ENCODE measurements at places on chromosomes 2 and 18. TPM values are rescaled to one million over a fixed set of nuclear protein-coding genes. Genes with fewer than 3 reads are reported as not detected.
A peak's percentile ranks its signal among the peaks of the same experiment; 100 is the strongest.

GRCh38 chr2:2286592-2286991, 44.5 kb downstream of the MYT1L start:
- H3K4me3 ChIP-seq = no peak overlapping the region
- DNase-seq = no peak
- H3K36me3 ChIP-seq = no peaks in the 10 kb centered on the region
- no peaks in the 10 kb centered on the region for H3K4me1 ChIP-seq

DNA sequence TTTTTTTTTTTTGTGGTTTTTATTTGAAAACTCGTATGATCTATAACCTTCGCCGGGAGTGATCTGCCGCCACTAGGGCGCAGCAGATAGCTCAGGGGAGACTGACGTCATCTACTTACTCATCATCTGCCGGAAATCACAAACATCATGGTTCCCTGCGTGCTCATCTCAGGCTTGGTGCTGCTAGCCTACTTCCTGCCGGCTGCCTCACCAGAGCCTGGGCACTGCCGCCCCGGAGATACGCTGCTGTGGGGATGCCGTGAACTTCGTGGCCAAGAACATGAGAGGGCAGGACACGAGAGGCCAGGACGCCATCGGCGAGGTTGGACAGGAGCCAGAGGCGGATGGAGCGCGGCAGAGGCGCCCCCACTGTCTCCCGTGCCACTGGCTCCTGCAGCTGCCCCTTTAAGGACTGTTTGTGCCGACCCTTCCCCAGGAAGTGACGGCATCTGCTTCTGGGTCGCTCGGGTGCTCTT, 68.8 kb downstream of the DOK6 start:
- H3K36me3 ChIP-seq = no peaks in the 10 kb centered on the region
- DNase-seq = no peak
- no peak overlapping the region for H3K4me3 ChIP-seq
- no peaks in the 10 kb centered on the region for H3K4me1 ChIP-seq
- H3K27me3 ChIP-seq = no peaks in the 10 kb centered on the region
- H3K27ac ChIP-seq = no peak overlapping the region

DNAJC5G gene
- not detected for total RNA-seq

STPG4 gene
- 0.72 TPM for total RNA-seq

ANO7 gene
- total RNA-seq = 1.00 TPM

DNA sequence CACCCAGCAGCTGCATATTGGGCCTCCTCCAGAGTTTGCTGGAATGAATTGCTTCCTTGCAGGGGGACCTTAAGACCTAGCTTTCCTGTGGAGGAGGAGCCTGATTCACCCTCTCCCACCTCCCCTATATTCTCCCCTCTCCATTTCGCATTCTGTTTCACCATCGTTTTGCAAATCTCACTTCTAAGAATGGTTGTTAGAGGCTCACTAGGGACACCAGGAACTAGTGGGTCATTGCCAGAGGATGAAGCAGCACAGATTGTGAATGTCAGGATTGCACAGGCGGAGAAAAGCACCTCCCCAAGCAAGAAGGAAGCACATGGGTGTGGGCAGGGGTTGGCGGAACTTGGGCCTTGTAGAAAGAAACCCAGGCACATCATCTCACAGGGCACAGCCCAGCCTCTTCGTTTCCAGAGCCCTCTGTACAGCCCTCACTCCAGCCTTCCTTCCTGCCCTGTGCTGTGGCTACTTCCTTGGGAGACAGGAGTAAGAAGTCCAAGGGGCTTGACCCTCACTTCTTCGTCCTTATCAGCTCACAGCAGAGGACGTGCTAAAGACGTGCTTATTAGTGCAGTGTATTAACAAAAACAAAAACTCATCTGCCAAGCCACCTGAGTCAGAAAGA, 63.4 kb downstream of the TACR1 start:
- no peak overlapping the region for H3K4me3 ChIP-seq
- DNase-seq = no peak
- no peaks in the 10 kb centered on the region for H3K27me3 ChIP-seq
- H3K36me3 ChIP-seq = no peaks in the 10 kb centered on the region
- H3K4me1 ChIP-seq = peaks cover 10% of the 10 kb centered on the region
- H3K27ac ChIP-seq = no peak overlapping the region

- no peaks in the 10 kb centered on the region for H3K27me3 ChIP-seq
- H3K4me3 ChIP-seq = no peak overlapping the region
- no peak for DNase-seq
- peaks cover 11% of the 10 kb centered on the region for H3K4me1 ChIP-seq
- no peak overlapping the region for H3K27ac ChIP-seq
- no peaks in the 10 kb centered on the region for H3K36me3 ChIP-seq
These were observed 20.7 kb downstream of the FARP2 start for GRCh38 chr2:241376808-241377207.

GRCh38 chr2:70116936-70117552, 29.8 kb downstream of the PCBP1 start:
- peaks cover 4% of the 10 kb centered on the region for H3K4me1 ChIP-seq
- H3K36me3 ChIP-seq = no peaks in the 10 kb centered on the region
- no peak overlapping the region for H3K4me3 ChIP-seq
- no peak overlapping the region for H3K27ac ChIP-seq
- H3K27me3 ChIP-seq = no peaks in the 10 kb centered on the region

CDH2 gene
- total RNA-seq = 132 TPM

- H3K4me3 ChIP-seq = no peak overlapping the region
- H3K27me3 ChIP-seq = no peaks in the 10 kb centered on the region
- H3K4me1 ChIP-seq = peaks cover 8% of the 10 kb centered on the region
These were observed 21.7 kb upstream of the CXCR4 start for GRCh38 chr2:136139631-136140030.

FASTKD1 gene
- total RNA-seq = 23.8 TPM

DNA sequence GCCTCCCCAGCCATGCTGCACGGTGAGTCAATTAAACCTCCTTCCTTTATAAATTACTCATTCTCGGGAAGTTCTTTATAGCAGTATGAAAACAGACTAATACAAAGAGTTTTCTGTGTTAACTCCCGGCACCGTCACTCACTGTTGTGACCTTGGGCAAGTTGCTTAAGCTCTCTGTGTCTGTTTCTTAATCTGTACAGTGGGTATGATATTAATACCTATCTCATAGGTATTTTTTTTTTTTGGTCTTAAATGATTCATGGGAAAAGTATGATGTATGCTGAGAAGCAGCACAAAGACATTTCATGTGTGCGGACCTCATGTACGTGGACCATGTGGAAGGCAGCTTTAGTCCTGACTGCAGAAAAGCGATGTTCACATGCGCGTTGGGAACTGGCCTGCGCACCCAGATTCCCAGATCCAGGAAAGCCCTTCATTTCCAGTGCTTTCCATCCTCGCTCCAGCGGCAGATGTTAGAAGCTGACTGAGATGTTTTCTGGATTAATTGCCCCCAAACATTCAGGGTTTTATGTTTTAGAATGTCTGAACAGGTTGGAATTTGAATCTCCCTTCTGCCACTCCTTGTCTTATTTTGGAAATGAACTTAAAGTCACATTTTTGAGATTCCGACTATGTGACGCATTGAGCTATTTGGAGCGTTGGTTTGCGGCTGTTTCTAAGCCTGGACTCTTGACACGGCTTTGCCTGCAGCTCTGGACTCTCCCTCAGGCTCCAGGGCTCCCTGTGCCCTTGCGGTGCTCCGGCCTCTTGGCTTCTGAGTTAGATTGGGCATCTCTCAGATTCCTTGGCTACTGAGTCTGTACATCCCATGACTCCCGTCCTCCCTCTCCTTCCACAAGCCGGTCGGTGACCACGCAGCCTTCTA, 61.4 kb downstream of the SLC4A3 start:
- H3K4me3 ChIP-seq = no peak overlapping the region
- no peaks in the 10 kb centered on the region for H3K36me3 ChIP-seq
- H3K4me1 ChIP-seq = no peaks in the 10 kb centered on the region
- DNase-seq = peak; percentile 29
- no peaks in the 10 kb centered on the region for H3K27me3 ChIP-seq
- H3K27ac ChIP-seq = no peak overlapping the region

DNA sequence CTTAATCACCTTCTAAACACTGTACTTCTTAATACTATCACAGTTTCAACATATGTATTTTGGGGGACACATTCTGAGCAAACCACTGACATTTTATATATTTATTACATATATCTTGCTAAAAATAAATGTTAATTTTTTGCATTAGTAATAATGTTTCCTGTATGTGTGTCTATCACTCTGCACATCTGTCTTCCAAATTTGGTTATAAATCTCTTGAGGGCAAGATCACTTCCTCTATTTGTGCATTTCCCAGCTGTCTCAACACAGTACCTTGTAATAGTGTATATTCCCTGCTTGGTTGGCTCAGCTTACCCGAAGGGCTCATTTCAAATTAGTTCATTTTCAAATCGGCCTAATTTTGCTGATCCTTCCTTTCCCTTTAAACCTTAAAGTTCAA, 617.1 kb upstream of the GYPC start:
- no peaks in the 10 kb centered on the region for H3K27me3 ChIP-seq
- no peaks in the 10 kb centered on the region for H3K4me1 ChIP-seq
- H3K36me3 ChIP-seq = no peaks in the 10 kb centered on the region
- H3K27ac ChIP-seq = no peak overlapping the region
- H3K4me3 ChIP-seq = no peak overlapping the region

DNA sequence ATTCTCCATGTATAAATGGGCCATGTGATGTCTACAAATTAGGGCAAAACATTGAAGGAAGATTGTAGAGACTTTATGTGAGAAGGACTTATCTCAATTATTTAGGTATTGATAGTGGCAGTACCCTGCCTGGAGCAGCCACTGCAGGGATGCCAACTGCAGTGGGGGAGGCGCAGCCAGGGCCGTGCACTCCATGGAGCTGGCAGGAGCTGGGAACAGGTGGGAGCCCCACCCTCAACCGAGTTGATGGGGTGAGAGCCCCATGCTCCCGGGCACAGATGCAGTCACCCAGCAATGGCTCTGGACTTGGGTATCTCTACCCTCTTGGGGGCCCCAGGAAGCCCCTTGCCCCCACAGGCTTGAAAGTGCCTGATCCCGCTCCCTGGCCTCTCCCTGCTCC, 564.3 kb downstream of the SLC4A3 start:
- no peak overlapping the region for H3K27ac ChIP-seq
- no peak for DNase-seq
- no peaks in the 10 kb centered on the region for H3K27me3 ChIP-seq
- H3K36me3 ChIP-seq = no peaks in the 10 kb centered on the region
- H3K4me3 ChIP-seq = no peak overlapping the region
- H3K4me1 ChIP-seq = no peaks in the 10 kb centered on the region

LOXL3 gene
- total RNA-seq = 13.3 TPM

- H3K36me3 ChIP-seq = no peaks in the 10 kb centered on the region
- H3K4me1 ChIP-seq = peaks cover 35% of the 10 kb centered on the region
- no peak overlapping the region for H3K4me3 ChIP-seq
- peak overlapping the region; percentile 97 for H3K27ac ChIP-seq
These were observed 58.3 kb upstream of the ID2 start for GRCh38 chr2:8623576-8623957.

DNA sequence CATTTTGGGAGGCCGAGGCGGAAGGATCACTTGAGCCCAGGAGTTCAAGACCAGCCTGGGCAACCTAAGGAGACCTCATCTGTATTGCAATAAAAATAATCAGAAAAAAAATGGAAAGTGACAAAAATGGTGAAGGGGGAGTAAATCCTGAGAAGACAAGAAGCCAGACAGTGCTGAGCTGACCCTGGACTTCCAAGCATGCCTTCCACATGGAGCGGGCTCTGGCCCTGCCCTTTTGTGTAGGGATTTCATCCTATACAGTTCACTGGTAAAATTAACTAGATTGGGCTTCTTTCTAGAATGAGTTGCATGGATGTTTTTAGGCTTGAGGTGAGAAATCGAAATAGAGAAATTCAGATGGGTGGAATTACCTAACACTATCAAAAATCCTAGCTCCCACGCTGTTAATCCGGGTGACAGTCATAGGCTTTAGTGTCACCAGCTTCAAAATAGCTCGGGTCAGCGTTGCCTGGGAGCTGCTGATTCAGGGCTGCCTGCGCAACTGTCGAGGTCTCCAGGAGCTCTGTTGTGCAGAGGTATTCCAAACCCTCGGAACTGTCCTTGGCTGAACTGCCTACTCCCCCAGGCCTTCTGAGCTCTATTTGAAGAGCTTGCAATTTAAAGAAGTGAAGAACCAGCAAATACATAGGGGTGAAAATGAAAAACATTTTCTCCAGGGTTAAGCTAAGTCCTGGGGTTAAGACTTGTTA, 21.5 kb upstream of the ZNF532 start:
- no peak overlapping the region for H3K27ac ChIP-seq
- H3K36me3 ChIP-seq = no peaks in the 10 kb centered on the region
- H3K27me3 ChIP-seq = no peaks in the 10 kb centered on the region

GRCh38 chr2:79178076-79178674, 18.6 kb upstream of the REG3A start:
- H3K27me3 ChIP-seq = no peaks in the 10 kb centered on the region
- H3K27ac ChIP-seq = no peak overlapping the region
- no peaks in the 10 kb centered on the region for H3K36me3 ChIP-seq
- no peaks in the 10 kb centered on the region for H3K4me1 ChIP-seq
- DNase-seq = no peak
- H3K4me3 ChIP-seq = no peak overlapping the region

DNA sequence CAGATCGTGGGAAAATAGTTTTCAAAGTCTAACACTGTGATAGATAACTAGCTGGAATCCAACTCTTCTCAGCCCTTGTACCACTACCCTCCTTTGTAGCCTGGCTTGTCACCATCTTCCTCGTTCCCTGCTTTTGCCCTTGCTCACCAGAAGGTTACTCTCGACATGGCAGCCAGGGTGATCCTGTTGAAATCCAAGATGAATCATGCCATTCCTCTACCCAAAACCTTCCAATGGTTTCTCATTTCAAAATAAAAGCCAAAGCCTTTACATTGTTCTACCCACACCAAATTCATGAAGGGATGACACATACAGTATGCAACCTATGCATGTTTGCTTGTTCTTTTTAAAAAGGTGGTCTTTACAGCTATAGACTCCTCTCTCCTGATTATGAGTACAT, 45.7 kb downstream of the STAT4 start:
- no peaks in the 10 kb centered on the region for H3K36me3 ChIP-seq
- no peak overlapping the region for H3K27ac ChIP-seq
- DNase-seq = no peak
- no peak overlapping the region for H3K4me3 ChIP-seq
- H3K4me1 ChIP-seq = no peaks in the 10 kb centered on the region

DNA sequence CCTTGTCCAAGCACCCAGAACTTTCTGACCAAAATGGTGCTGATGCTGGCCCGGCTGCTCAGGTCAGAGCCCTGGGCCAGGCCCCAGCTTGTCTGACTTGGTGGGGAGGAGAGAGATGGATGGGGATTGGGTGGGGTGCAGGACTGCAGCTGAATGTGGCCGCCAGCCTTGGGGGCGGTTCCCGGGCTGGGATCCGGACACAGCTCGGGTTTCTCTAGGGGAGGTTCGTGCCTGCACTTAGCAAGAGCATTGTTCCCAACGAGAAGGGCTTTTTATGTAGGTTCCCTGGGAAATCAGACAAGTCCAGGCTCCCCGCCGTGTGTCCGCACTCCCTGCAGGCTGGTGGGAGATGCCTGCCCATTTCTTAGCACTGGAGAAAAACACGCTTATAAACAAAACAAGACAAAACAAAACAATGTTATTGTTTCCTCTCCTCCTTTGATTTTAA, 50.5 kb upstream of the HS6ST1 start:
- peaks cover 14% of the 10 kb centered on the region for H3K4me1 ChIP-seq
- no peak for DNase-seq
- no peaks in the 10 kb centered on the region for H3K36me3 ChIP-seq
- H3K27me3 ChIP-seq = no peaks in the 10 kb centered on the region

RASGRP3 gene
- total RNA-seq = 8.6 TPM

COL4A3 gene
- 0.72 TPM for total RNA-seq

- no peak for DNase-seq
- H3K36me3 ChIP-seq = no peaks in the 10 kb centered on the region
- no peak overlapping the region for H3K27ac ChIP-seq
- no peak overlapping the region for H3K4me3 ChIP-seq
- no peaks in the 10 kb centered on the region for H3K4me1 ChIP-seq
These were observed 125.9 kb downstream of the GPD2 start for GRCh38 chr2:156562124-156562523.

- H3K4me3 ChIP-seq = no peak overlapping the region
- H3K36me3 ChIP-seq = no peaks in the 10 kb centered on the region
- DNase-seq = no peak
- H3K27me3 ChIP-seq = no peaks in the 10 kb centered on the region
- H3K4me1 ChIP-seq = peaks cover 4% of the 10 kb centered on the region
- H3K27ac ChIP-seq = peak overlapping the region; percentile 51
These were observed 9.9 kb downstream of the TOGARAM2 start for GRCh38 chr2:28991021-28991420.

TYMS gene
- total RNA-seq = 15.1 TPM
